ENCODE measurements at places on chromosomes 11 and 22. TPM values are rescaled to one million over a fixed set of nuclear protein-coding genes. Genes with fewer than 3 reads are reported as not detected.
A peak's percentile ranks its signal among the peaks of the same experiment; 100 is the strongest.

Gene PGA4
- not detected for total RNA-seq

Gene UPK3A
- total RNA-seq = not detected

Gene CCDC116
- total RNA-seq = not detected

Gene OR2D2
- 0.29 TPM for total RNA-seq

Gene OR1S1
- not detected for total RNA-seq

Gene SHANK3
- total RNA-seq = 6.0 TPM

Gene ZDHHC13
- 21.4 TPM for total RNA-seq

Gene OR10A2
- not detected for total RNA-seq

Gene CDPF1
- total RNA-seq = 8.8 TPM

Gene KDM4E
- not detected for total RNA-seq

GRCh38 chr11:29321293-29322132 is 695.3 kb downstream of the KCNA4 start:
- H3K36me3 ChIP-seq = no peaks in the 10 kb centered on the region
- no peak for DNase-seq
- H3K27ac ChIP-seq = no peak overlapping the region

- DNase-seq = no peak
- no peaks in the 10 kb centered on the region for H3K4me1 ChIP-seq
- no peak overlapping the region for H3K27ac ChIP-seq
- no peak overlapping the region for H3K4me3 ChIP-seq
- H3K36me3 ChIP-seq = no peaks in the 10 kb centered on the region
These were observed 4.8 kb downstream of the LINC01488 start for GRCh38 chr11:69486056-69486772.

DNA sequence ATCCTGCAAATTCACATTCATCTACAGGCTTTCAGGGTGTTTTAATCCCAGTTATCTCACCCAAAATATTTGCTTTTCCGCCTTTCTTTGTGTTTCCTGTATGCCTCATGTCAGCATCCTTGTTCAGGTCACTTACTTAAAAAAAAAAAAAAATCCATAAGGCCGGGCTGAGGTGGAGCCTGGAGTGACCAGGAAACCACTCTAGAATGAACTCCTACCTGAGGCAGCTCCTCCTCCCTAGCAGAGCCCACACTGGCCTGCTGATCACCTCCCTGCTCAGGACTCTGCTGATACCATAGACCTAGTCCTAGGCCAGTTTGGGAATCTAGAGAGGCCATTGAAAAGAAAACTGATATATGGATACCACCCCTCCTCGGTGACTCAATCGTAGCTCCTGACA is 8.7 kb upstream of the DGAT2 start:
- H3K27ac ChIP-seq = no peak overlapping the region
- no peaks in the 10 kb centered on the region for H3K27me3 ChIP-seq
- no peaks in the 10 kb centered on the region for H3K36me3 ChIP-seq
- H3K4me3 ChIP-seq = no peak overlapping the region
- no peak for DNase-seq

DNA sequence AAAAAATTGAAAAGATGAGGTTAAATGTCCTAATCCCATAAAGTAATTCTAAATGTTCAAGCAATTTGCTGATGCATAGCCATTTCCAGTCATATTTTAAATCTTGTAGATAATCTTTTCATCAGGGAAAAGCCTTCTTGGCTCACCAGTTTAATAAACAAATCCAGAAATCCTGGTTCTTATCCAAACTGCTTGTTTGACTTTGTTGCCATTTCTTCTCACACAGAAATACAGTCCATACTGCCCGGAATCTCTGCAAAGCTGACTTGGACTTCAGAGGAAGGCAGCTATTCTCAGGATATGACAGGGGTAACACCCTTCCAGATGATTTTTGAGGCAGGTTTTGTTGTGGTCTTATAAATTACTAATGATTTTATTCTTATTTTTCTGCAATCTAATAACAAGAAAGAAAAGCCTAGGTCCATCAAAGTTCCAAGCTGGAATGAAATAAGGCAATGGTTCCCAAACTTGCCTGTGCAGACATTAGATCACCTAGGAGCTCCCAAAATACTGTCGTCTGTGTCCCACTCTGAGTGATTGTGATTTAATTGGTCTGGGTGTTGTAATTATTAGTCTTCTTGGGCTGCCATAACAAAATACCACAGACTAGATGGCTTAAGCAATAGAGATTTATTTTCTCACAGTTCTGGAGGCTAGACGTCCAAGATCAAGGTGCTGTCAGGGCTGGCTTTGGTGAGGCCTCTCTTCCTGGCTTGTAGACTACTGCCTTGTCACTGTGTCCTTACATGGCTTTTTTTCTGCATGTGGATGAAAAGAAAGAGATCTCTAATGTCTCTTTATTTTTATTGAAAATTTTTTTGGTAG is 55.1 kb upstream of the RCE1 start:
- H3K4me1 ChIP-seq = no peaks in the 10 kb centered on the region
- H3K4me3 ChIP-seq = no peak overlapping the region
- H3K27me3 ChIP-seq = no peaks in the 10 kb centered on the region
- no peaks in the 10 kb centered on the region for H3K36me3 ChIP-seq

DNA sequence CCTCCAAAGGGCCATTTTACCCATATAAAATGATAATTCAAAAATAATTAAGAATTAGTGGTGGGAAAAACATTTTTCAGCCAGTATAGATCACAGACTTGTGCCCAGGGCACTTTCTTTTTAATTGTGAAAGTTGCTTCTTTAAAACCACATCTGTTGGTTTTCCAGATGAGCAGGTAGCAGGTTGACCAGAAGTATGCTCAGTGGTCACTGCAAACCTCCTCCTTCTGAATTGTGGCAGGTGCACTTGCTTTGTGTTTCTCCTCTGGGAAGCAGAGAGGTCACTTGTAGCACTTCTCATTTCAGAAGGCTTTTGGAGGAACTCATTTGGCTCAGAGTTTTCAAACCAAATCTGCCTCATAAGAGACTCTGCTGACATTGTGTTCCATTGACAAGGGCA is 24.6 kb upstream of the CWF19L2 start:
- H3K36me3 ChIP-seq = no peaks in the 10 kb centered on the region
- no peak for DNase-seq
- no peak overlapping the region for H3K4me3 ChIP-seq
- H3K27ac ChIP-seq = no peak overlapping the region

GRCh38 chr22:19615867-19616581 is 91.8 kb upstream of the CLDN5 start:
- no peak overlapping the region for H3K4me3 ChIP-seq
- H3K4me1 ChIP-seq = peaks cover 2% of the 10 kb centered on the region
- no peak overlapping the region for H3K27ac ChIP-seq

- H3K36me3 ChIP-seq = no peaks in the 10 kb centered on the region
- no peaks in the 10 kb centered on the region for H3K4me1 ChIP-seq
- peaks cover 2% of the 10 kb centered on the region for H3K27me3 ChIP-seq
- no peak for DNase-seq
- H3K27ac ChIP-seq = no peak overlapping the region
- no peak overlapping the region for H3K4me3 ChIP-seq
These were observed 49.5 kb upstream of the ACCSL start for GRCh38 chr11:43998308-43998707.

DNA sequence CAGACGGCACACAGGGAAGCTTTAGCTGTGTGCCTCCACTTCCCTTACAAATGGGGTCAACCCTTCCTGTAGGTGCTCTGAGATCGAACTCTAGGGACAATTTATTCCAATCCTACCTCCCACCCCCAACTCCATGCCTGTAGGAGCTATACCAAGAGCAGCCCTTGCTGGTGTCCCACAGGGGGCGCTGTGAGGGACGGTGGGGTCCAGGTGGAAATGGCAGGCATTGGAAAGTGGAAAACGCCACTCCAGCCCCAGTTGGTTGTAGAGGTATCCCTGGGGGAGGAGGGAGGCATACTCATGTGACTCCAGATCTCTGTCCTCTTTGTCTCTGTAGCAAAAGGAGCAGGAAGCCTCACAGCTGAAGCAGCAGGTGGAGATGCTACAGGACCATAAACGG is 161.3 kb downstream of the MYO18B start:
- no peak overlapping the region for H3K27ac ChIP-seq
- H3K27me3 ChIP-seq = no peaks in the 10 kb centered on the region
- DNase-seq = peak; percentile 31

- no peak overlapping the region for H3K4me3 ChIP-seq
- DNase-seq = no peak
- H3K36me3 ChIP-seq = no peaks in the 10 kb centered on the region
These were observed 78.0 kb upstream of the DRD2 start for GRCh38 chr11:113553235-113553634.

GRCh38 chr11:27839226-27839913 is 139.1 kb upstream of the BDNF start:
- no peak overlapping the region for H3K27ac ChIP-seq
- H3K4me3 ChIP-seq = no peak overlapping the region
- H3K27me3 ChIP-seq = no peaks in the 10 kb centered on the region
- no peak for DNase-seq
- H3K4me1 ChIP-seq = no peaks in the 10 kb centered on the region

DNA sequence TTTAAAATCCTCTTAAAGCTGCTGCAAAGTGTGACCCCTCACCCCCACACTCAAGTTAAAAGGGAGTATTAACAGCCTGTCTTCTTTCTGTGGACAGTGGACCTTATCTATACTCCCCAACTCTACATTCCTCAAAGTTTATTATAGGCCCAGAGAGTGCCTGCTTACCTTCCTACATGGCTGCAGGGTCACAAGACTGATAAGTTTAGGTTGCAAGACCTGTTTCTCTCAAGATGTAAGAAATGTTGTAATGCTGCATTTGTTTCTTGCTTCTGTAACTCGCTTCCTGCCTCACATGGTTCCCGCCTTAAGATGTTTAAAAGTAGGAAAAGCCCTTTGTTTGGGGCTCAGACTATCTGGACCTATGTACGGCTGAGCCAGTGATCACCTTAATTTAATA is 10.1 kb upstream of the NXPE1 start:
- no peaks in the 10 kb centered on the region for H3K36me3 ChIP-seq
- DNase-seq = no peak

DNA sequence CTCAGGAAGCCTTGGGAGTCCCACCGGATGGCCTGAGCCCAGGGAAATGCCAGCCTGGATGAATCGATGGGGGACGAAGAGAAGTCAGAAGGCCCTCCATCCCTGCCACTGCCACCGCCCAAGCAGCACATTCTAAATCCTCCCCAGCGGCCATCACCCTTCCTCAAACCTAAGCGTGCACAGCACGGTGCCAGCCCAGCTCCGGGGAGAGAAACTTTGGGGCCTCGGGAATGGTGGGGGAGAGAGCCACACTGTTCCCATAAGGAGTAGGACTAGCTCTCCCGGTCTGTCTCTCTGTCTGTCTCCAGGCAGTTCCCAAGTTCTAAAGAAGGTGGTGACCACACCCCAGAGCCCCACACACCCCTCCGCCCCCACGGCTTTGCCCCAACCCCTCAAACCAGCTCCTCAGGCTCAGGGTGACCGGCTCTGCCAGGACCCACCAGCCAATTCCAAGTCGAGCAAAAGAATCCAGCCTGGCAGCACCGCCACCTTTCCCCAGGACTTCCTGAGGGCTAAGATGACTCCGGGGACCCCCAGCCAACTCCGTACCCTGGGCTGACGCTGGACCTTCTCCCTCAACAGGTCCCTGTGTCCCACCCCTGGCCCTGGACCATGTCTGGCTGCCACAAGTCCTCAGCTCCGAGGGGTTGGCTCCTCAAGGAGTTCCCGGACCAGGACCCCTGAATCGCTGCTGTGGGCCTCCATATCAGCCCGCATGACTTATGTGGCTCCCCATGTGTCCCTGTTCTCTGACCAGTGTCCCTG is 2.7 kb downstream of the AHNAK start:
- no peak overlapping the region for H3K27ac ChIP-seq
- peaks cover 60% of the 10 kb centered on the region for H3K27me3 ChIP-seq

- no peaks in the 10 kb centered on the region for H3K4me1 ChIP-seq
- H3K4me3 ChIP-seq = no peak overlapping the region
- H3K27me3 ChIP-seq = no peaks in the 10 kb centered on the region
- peaks cover 9% of the 10 kb centered on the region for H3K36me3 ChIP-seq
- DNase-seq = no peak
These were observed 20.8 kb downstream of the PIK3IP1 start for GRCh38 chr22:31271485-31271884.

- H3K36me3 ChIP-seq = no peaks in the 10 kb centered on the region
- peaks cover 6% of the 10 kb centered on the region for H3K4me1 ChIP-seq
- no peak overlapping the region for H3K27ac ChIP-seq
- H3K4me3 ChIP-seq = no peak overlapping the region
- peaks cover 30% of the 10 kb centered on the region for H3K27me3 ChIP-seq
These were observed 4.8 kb downstream of the ARHGEF17 start for GRCh38 chr11:73312851-73313327.

- H3K4me1 ChIP-seq = peaks cover 11% of the 10 kb centered on the region
- no peak overlapping the region for H3K27ac ChIP-seq
- no peak for DNase-seq
- H3K27me3 ChIP-seq = no peaks in the 10 kb centered on the region
- peak overlapping the region; percentile 91 for H3K4me3 ChIP-seq
- H3K36me3 ChIP-seq = peaks cover 5% of the 10 kb centered on the region
These were observed 1.7 kb upstream of the SPINDOC start for GRCh38 chr11:63811522-63811921.

DNA sequence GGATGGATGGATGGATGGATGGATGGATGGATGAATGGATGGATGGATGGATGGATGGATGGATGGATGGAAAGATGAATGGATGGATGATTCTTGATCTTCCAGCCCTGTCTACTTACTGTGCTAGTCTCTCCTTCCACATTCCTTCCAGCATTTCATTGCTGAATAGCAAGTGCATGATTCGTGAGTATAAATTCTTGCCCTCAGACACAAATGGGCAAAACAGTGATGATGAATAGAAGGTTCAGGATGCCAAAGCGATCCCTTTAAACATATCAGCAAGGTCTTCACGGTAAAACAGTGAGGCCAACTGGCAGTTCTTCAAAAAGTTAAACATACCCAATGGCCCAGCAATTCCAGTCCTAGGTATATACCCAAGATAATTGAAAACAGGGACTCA is 400.2 kb downstream of the MN1 start:
- H3K27me3 ChIP-seq = no peaks in the 10 kb centered on the region
- H3K27ac ChIP-seq = no peak overlapping the region
- H3K4me1 ChIP-seq = no peaks in the 10 kb centered on the region
- no peak overlapping the region for H3K4me3 ChIP-seq

- no peaks in the 10 kb centered on the region for H3K4me1 ChIP-seq
- no peak overlapping the region for H3K4me3 ChIP-seq
- DNase-seq = no peak
- H3K27ac ChIP-seq = no peak overlapping the region
- no peaks in the 10 kb centered on the region for H3K27me3 ChIP-seq
- no peaks in the 10 kb centered on the region for H3K36me3 ChIP-seq
These were observed 78.5 kb downstream of the CYP2R1 start for GRCh38 chr11:14813516-14813915.
